NCI-H1105 treated with DMSO at 0.1 percent for 48 hours (cell line): ENCODE measurements at places on chromosomes 5 and 9.
A peak's percentile ranks its signal among the peaks of the same experiment; 100 is the strongest.

DNA sequence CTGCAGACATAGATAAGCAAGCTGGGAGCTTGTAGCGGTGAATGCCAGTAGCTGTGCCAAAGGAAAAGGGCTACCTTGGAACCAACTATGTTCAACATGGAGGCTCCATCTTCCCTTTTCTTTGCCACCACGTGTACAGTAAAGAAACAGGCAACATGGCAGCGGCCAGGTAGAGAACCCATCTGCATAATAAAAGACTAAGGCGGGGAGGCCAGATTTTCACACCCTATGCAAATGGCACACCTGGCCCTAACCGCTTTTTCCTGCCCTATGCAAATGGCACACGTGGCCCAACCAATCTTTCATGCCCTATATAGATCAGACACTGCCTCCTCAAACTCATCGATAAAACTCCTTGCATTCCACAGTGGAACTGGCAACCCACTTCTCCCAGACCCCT, 477.5 kb upstream of the EDIL3 start:
- no peak for DNase-seq

- DNase-seq, result no peak
Measured at GRCh38 chr9:135602789-135603481, 36.4 kb downstream of the GLT6D1 start.

GRCh38 chr5:74648835-74649293, 8.3 kb upstream of the ENC1 start:
- DNase-seq, result peak; percentile 55

GRCh38 chr9:114894609-114895433, 35.6 kb downstream of the TNFSF8 start:
- peak; percentile 63 for DNase-seq

GRCh38 chr9:104074876-104075275, 19.2 kb upstream of the SMC2 start:
- no peak for DNase-seq

GRCh38 chr9:6355728-6356127, 27.6 kb downstream of the TPD52L3 start:
- DNase-seq, result no peak

- DNase-seq, result no peak
Measured at GRCh38 chr9:30459156-30459555, 1925.3 kb upstream of the ACO1 start.

- DNase-seq, result no peak
Measured at GRCh38 chr5:158394102-158394501, 535.2 kb upstream of the CLINT1 start.

DNA sequence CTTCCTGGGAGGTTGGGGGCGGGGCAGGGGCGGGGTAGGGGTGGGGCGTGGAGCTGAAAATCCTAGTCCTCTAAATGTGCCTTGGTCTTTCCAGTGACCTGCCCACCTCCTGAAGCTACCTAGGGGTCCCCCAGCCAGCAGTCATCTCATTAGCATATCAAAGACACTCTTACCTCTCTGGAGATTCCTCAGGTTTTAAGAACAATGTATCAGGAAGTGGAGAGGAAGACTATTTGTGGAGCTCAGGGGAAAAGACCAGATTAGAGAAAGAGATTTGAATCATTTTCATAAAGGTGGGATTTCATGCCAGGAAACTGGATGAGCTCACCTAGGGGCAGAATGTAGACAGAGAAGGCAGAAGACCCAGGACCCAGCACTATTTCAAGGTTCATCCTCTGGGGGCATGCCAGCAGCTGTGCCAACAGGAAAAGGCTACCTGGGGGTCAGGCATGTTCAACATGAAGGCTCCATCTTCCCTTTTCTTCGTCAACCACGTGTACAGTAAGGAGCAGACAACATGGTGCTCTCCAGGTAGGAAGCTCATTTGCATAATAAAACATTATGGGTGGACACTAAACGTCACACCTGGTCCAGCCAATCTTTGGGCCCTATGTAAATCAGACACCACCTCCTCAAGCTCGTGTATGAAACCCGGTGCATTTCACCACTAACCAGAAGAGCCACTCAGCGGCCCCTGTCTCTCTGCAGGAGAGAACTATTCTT, 6.9 kb downstream of the GMCL2 start:
- no peak for DNase-seq

DNA sequence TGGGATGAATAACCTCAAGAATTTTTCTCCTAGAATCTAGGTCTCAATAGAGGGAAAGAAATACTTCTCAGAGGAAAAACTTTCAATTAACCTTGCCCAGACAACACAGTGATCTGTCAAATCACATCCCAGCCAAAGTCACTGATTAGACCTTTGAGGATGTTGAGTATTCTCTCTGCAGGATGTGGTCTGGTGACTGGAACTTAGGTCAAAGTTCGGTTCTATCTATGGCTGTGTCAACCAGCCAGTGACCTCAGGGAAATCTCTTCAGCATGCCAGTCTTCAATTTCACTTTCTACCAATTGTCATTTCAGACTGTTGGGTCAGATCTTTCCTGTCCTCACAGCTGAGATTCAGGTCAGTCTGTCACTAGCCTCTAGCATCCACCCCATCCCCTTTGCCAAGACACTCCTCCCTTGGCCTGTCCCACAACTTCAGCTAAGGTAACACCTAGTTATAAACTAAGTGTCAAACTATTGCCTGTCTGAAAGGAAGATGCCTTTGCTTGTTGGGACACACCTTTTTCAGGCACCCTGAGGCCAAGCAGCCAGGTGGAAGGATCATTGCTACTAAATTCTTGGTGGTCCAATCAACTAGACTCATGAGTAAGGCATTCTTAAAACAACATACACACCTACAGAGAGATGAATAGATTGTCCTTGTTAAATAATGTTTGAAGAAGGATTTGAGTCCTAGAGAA, 156.3 kb upstream of the FST start:
- DNase-seq, result no peak

GRCh38 chr9:91625331-91625730, 201.7 kb upstream of the NFIL3 start:
- DNase-seq, result no peak

DNA sequence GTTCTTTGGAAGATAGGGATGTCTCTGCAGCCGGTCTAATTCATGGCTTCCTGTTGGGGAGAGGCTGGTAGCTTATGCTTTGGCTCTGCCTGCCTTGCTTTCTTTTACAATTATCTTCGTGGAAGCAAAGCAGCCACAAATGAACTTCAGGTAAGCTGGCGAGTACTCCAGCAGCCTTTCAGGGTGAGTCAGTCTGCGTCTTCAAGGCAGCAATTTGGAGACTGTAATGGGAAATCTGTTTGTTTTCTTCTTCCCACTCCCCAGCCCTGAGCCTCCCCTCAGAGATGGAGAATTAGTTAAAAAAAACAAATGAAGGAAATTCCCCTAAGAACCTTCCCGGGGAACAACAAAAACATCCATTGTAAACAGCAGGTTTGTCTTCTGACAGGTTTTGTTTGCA, 100.1 kb downstream of the PSAT1 start:
- peak; percentile 60 for DNase-seq

DNA sequence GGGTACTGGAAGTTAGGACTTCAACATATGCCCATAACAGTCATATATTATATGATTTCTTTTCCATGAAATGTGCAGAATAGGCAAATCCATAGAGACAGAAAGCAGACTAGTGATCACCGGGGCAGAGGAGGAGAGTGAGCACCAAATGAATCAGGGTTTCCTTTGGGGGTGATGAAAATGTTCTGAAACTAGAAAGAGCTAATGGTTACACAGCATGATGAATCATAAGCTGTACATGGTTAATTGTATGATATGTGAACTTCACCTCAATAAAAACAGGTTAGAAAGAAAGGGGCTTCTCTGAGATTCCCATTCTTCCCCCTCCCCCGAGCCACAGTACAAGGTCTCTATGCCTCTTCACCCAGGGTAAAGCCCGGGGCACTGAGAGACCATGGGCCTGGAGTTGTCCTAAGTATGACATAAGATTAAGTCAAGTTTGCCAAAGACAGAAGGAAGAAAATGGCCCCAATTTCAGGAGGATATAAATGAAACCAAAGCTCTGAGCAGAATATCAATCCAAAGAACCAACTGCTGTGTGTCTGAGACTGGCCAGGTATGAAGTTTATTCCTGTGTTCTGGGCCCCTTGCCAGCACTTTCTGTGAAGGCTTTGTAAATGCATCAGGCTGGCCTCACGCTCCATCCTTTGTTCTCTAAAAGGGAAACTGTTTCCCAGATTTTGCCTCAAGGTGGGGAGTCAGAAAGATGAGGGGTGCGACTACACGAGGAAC, 243.8 kb downstream of the CDK5RAP2 start:
- peak; percentile 49 for DNase-seq

DNA sequence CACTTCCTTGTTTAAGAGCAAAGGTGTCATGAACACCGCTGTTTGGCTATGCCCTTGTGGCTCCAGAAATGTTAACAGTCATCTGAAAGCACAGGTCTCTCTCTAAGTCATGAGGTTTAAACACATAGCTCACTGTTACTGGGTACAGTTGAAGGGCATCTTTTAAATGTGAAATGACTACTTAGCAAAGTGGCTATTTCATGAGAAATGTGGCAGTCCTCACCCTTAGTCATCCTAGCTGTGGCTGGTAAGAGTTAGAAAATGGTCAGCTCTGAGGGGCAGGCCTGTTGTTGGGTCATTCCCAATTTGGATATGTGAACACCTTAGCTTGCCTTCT, 24.2 kb upstream of the TMEM171 start:
- DNase-seq, result no peak

DNA sequence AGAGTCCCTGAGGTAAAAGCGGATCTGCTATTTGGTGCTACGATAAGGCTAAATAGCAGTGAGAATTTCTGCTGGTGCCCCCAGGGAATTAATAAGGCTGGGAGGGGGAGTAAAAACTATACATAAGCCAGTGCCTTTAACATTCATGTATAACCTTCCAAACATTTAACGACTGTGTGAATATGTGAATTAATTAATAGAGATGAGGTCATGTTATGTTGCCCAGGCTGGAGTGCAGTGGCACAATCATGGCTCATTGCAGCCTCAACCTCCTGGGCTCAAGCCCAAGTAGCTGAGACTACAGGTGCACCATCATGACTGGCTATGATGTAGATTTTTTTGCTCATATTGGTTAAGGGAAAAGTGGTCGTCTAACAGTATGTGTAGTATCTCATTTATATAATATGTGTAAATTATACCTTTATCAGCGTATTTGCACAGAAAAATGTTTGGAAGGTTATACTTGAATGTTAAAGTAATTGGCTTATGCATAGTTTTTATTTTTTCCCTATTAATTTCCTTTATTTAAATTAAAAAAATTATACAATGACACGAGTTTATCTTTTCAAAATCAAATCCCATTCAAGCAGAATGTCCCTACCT, 64.6 kb downstream of the EHMT1 start:
- DNase-seq, result no peak

GRCh38 chr9:78756813-78757510, 460.0 kb downstream of the PSAT1 start:
- DNase-seq, result no peak

DNA sequence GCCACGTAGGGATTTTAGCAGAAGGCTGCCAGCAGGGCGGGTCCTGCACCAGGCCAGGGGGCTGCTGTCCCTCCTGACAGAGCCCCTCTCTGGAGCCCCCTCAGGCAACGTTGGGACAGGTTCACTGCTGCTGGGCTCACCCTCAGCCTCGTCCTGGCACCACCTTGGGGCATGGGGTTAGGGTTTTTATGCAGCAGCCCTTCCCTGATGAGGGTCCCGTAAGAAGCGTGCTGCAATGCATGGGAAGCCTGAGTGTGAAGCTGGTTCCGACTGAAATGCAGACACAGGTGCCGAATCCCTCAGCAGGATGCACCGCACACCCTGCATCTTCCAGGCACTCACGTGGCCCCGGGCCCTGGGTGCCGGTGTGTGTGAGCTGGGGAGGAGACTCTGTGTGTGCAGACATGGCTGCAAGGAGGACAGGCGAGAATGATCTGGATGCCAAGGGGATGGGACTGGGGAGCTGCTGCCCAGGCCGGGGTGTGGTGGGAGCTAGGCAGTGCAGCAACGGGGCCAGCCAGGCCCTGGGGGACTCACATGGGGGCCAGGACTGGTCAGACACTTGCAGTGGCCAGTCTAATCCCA, 27.1 kb downstream of the ZDHHC11B start:
- no peak for DNase-seq
